ENCODE measurements at places on chromosomes 1 and 21. TPM values are rescaled to one million over a fixed set of nuclear protein-coding genes. Genes with fewer than 3 reads are reported as not detected.
A peak's percentile ranks its signal among the peaks of the same experiment; 100 is the strongest.

The TNNI3K gene
- total RNA-seq, result 17.1 TPM

The MMP23B gene
- total RNA-seq, result 0.82 TPM

The CFAP57 gene
- total RNA-seq, result 0.82 TPM

The PTTG1IP gene
- 72.2 TPM for total RNA-seq

The PLA2G5 gene
- 0.41 TPM for total RNA-seq

The INKA2 gene
- 4.5 TPM for total RNA-seq

DNA sequence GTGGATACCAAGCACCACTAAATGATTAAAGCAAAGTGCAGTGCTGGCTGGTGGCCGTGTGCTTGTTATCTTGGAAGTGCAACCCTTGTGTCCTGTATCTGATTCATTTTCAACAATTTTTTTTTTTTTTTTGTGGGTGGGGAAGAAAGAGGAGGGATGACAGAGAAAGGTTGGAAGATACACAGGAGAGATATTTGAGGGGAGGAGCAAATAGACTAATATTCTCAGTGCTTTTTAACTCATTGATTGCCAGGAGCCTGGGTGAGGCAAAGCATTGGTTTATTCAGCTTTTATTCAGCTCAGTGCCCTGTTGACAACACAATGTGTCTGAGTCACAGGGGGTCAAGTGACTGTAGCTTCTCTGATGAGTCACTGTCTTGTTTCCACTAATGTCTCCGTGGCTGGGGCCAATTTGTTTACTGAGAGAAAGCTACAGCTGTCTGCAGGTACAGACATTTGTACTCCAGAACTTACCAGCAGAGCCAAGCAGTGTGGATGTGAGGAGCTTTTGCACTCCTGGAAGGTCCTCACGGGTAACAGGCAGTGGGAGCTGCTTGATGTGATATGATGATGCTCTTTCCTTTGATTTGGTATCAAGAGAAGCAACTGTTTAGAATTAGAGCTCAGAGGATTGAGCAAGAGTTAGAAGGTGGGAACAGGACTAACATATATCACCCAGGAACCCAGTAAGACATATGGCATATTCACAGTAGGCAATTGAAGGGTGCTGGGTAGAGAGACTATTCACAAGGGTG, 23.6 kb upstream of the DNM3 start:
- no peak for DNase-seq

- peak; percentile 22 for DNase-seq
Observed at GRCh38 chr1:6507037-6507428, 15.6 kb upstream of the PLEKHG5 start.

GRCh38 chr1:89081005-89081404, 16.0 kb upstream of the GBP1 start:
- DNase-seq, result no peak

DNA sequence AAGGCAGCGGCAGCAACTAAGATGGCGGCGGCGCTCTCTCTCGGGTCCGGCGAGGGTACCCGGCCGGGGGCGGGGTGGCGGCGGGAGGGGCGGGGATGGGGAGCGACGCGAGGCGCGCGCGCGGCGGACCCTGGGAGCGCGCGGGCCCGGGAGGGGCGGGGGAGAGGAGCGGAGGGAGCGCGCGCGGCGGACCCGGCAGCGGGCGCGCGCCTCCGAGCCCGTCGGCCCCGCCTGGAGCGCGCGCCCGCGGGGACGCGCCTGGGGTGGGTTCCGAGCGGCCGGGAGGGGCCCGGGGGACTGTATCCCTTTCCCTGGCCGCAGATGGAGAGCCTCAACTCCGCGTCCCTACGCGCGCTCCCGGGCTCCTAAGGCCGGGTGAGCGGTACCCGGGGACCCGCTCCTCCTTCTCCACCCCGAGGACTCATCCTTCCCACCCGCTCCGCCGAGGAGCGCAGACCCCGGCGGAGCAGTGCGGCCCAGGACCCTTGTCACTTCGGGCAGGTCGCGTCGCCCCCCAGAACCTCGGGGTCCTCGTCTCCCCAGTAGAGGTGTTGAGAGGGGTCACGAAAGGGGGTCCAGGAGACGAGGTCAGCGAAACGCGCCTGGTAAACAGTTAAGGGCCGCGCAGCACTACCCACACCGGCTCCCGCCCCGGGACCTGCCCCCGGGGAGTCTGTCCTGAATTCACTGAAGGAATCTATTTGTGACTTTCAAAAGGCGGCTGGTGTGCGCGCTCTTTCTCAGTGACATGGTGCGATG, at the start of gene CLSTN1:
Gene CLSTN1, minus strand, starts transcription at position 23 of the 759 bp plus-strand sequence. CDS start 232 bp downstream, outside the sequence.
- peak; percentile 96 for DNase-seq

DNA sequence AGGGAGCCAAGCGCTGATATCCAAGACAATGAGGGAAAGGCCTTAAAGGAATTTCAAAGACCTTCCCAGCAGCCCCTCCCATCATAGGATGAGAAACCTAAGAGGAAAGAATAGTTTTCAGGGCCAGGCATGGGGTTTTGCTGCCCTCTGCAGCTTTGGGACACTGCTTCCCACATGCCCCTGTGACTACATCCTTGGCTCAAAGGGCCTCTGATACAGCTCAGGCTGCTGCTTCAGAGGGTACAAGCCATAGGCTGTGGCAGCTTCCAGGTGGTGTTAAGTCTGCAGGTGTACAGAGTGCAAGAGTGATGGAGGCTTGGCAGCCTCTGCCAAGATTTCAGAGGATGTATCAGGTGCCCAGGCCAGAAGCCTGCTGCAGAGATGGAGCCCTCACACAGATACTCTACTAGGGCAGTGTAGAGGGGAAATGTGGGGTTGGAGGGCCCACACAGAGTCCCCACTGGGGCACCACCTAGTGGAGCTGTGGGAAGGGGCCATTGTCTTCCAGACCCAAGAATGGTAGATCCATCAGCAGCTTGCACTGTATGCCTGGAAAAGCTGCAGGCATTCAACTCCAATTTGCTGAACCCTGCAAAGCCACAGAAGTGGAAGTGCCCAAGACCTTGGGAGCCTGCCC, 125.8 kb downstream of the SLC45A1 start:
- no peak for DNase-seq

DNA sequence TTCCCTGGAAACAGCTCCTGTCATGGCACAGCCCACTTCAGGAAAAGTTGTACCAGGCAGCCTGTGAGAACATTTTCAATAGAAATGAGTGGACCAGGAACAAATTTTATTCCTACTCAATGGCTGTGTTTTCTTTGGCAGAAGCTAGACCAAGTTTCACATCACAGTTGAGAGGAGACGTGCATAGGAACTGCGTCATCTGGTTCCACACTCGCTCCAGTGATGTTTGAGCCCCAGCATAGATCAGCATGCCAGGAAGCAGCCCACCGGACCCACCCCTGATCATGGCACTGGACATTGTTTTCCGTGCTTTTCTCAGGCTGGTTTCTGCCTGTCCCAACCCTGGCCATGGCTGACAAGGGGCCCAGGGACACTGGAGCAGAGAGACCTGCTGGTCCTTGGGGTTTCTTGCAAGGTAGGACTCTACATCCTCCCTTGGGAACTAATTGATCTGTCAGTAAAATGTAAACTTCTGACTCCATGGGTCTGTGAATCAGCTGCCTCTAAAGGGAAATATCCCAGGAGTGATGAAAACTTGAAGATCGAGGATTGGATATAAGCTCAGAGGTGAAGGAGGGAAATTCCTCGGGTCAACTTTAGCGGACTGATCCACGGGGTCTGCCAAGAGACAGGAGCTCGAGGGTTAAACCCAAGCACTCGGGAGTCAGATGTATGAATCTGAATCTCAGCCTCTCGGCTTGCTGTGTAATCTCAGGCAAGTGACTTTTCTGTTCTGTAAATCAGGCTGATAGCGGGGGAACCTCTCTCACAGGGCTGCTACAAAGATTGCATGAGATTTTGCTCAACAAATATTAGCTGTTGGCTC, 35.7 kb downstream of the NEK2 start:
- no peak for DNase-seq

DNA sequence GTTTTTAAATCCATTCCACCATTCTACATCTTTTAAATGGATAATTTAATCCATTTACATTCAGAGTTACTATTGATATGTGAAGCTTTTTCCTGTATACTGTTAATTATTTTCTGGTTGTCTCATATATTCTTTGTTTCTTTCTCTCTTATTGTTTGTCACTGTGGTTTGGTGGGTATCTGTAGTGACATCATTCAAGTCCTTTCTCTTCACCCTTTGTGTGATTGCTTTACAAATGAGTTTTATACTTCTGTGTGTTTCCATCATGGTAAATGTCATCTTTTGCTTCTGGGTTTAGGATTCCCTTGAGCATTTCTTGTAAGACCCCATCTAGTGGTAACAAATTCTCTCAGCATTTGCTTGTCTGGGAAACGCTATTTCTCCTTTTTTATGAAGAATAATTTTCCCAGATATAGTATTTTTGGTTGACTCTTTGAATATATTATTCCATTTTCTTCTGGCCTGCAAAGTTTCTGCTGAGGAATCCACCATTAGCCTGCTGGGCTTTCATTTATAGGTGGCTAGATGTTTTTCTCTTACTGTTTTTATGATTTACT, 10.2 kb downstream of the LY9 start:
- DNase-seq, result no peak

GRCh38 chr1:91876040-91876470, 9.9 kb downstream of the TGFBR3 start:
- no peak for DNase-seq

DNA sequence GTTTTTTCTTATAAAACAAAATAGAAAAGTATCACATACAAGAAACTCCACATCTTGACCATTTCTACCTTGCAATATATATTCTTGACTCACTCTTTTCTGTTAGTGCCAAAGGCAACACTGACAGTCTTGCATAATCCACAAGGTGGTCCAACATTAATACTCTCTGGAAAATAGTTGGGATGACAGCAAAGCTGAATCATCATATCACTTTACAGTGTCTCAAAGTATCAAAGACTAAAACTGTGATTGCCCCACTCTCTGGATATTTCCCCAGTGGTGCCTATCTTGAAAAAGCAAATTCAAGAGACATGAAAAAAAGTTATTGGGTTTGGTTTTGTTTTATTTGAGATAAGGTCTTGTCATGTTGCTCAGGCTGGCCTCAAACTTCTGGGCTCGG, 14.6 kb upstream of the TGFBR3 start:
- no peak for DNase-seq

DNA sequence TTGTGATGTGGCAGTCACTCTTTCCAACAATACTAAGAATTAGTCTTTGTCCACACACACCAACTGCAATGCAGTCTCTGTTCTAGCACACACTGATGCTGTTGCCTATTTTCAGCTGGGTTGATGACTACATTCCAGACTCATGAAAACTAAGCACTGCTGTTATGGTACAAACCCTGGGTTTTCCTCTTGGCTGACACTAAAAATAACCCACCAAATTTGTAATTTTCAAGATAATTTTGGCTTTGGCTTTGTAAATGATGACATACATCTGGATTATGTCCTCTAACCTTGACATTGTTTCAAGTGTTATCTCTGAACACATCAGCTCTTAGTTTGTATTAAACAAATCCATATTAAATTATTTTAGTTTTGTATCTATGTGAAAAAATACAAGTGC, 444.8 kb downstream of the PTPRC start:
- no peak for DNase-seq

- no peak for DNase-seq
Observed at GRCh38 chr1:154219541-154219940, 1.2 kb upstream of the UBAP2L start.

GRCh38 chr1:222339376-222339947, 208.4 kb downstream of the HHIPL2 start:
- DNase-seq, result no peak

DNA sequence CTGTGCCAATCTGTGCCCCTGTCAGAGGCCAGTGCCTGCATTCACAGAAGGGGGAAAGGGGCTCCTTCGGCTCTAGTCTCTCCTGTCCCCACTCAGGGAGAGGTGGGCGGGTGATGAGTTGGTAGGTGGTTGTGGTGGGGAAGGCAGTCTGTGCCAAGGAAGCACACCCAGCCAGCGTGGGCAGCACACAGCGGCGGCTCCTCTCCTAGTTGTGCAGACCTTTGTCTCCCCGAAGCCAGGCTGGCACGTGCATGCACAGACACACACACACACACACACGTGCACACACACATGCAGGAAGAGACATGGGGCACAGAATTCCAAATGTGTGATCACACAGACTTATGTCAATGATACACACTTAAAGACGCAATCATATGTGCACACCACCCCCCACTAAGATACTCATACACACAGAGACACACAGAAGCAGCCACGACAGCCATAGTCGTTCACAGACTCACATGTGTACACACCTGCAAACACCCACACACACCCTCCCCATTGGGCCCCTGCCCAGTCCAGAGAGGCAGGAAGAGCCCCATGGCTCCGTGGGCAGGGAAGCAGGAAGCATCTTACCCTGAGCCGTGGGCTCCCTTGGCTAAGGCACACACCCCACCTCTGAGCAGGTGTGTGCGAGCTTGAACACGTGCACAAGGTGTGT, 16.4 kb downstream of the RIMS3 start:
- DNase-seq, result no peak

DNA sequence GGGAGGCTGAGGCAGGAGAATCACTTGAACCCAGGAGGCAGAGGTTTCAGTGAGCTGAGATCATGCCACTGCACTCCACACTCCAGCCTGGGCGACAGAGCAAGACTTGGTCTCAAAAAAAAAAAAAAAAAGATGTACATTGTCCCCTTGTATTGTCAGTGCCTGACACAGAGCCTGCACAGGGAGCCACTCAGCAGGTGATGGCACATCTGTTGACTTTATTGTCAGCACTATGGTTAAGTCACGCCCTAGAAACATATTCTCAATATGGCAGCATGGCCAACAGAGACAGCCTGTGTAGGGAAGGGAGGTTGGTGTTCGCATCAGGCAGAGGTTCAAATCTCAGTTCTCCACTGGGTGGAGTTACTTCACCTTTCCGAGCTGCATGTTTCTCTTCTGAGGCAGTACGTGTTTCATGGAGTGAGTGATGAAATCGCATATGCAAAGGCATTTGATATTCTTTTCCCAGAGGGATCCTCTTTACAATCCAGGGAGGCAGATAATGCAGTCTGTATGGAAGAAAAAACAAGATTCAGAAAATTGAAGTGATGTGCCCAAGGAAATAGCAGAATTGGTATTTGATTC, 20.6 kb downstream of the LAMC2 start:
- DNase-seq, result no peak

- DNase-seq, result no peak
Observed at GRCh38 chr1:204275695-204276370, 62.0 kb upstream of the GOLT1A start.

GRCh38 chr21:38761531-38761930, 44.2 kb upstream of the ETS2 start:
- no peak for DNase-seq

DNA sequence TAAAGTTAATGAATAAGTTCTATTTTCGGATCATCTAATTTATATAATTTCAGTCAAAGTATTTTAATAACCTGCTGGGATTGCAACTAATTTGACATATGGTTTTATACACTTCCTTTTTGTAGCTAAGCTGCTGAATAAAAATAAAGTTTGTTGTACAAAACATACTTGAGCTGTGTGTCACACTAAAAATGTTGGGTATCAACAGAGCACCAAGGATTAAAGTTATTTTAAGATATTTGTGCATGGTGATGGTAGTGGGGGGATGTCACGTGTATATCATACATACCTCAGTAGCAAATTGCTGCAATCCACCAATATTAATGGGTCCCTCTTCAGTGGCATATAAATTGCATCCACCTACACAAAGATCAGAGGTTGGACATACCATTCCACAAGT, 199.6 kb downstream of the DPYD start:
- DNase-seq, result no peak
